Placental epithelial cell (primary cell): ENCODE measurements at places on chromosomes 7 and 10. TPM values are rescaled to one million over a fixed set of nuclear protein-coding genes. Genes with fewer than 3 reads are reported as not detected.

Gene PRRT4
- 0.39 and 0.98 TPM in 2 replicates for total RNA-seq

Gene ENKUR
- total RNA-seq: 0.39 and 1.1 TPM in 2 replicates

Gene SH2D4B
- total RNA-seq: under 0.01 and 0.22 TPM in 2 replicates

Gene DGKB
- total RNA-seq: 3.0 and 7.9 TPM in 2 replicates

Gene NODAL
- total RNA-seq: 0.43 TPM in 1 of 2 replicates, not detected in the other

Gene OR2A12
- not detected in 2 replicates for total RNA-seq

Gene CPA1
- total RNA-seq: not detected in 2 replicates

Gene VWC2
- total RNA-seq: not detected in 2 replicates

Gene ABCC2
- 2.5 and 3.9 TPM in 2 replicates for total RNA-seq

Gene VSTM4
- not detected in 2 replicates for total RNA-seq

Gene AKR1C4
- total RNA-seq: not detected in 2 replicates

Gene DPYSL4
- 1.2 TPM in 1 of 2 replicates, not detected in the other for total RNA-seq

Gene TRAPPC14
- total RNA-seq: 11.0 and 14.0 TPM in 2 replicates

Gene GHRHR
- 2.0 TPM in 1 of 2 replicates, not detected in the other for total RNA-seq

Gene CAMK1D
- total RNA-seq: 1.2 and 1.4 TPM in 2 replicates

Gene TMEM213
- total RNA-seq: not detected in 2 replicates

Gene MEOX2
- total RNA-seq: not detected in 2 replicates

Gene ADAM22
- under 0.01 and 0.11 TPM in 2 replicates for total RNA-seq

Gene AKR1E2
- 11.4 and 12.8 TPM in 2 replicates for total RNA-seq

Gene NPY4R2
- total RNA-seq: 0.39 TPM in 1 of 2 replicates, not detected in the other

Gene ATP6V0A4
- under 0.01 and 4.1 TPM in 2 replicates for total RNA-seq

Gene SPDYE5
- not detected in 2 replicates for total RNA-seq

Gene COL1A2
- total RNA-seq: 2,449 and 6,824 TPM in 2 replicates

Gene TAS2R40
- not detected in 2 replicates for total RNA-seq

Gene AKR1C1
- 0.79 and 1.3 TPM in 2 replicates for total RNA-seq

Gene BLNK
- 14.1 and 25.5 TPM in 2 replicates for total RNA-seq

Gene GARIN1A
- 0.76 and 1.2 TPM in 2 replicates for total RNA-seq

Gene CFTR
- total RNA-seq: under 0.01 and 0.79 TPM in 2 replicates

Gene CDNF
- 2.0 and 2.7 TPM in 2 replicates for total RNA-seq

Gene GJD4
- total RNA-seq: not detected in 2 replicates

Gene HABP2
- total RNA-seq: not detected in 2 replicates

Gene LMOD2
- total RNA-seq: not detected in 2 replicates

Gene ZDHHC16
- 53.8 and 109 TPM in 2 replicates for total RNA-seq

Gene LRRN3
- total RNA-seq: 0.11 and 0.39 TPM in 2 replicates

Gene PLAU
- total RNA-seq: 2.7 and 7.0 TPM in 2 replicates

Gene SORCS1
- total RNA-seq: not detected in 2 replicates

Gene ATP5MK
- 145 and 240 TPM in 2 replicates for total RNA-seq

Gene UPK3B
- 23.4 and 47.5 TPM in 2 replicates for total RNA-seq

Gene CPED1
- 0.39 and 0.54 TPM in 2 replicates for total RNA-seq

Gene RABGEF1
- total RNA-seq: 64.8 and 99.3 TPM in 2 replicates

Gene ADAP1
- 1.6 and 2.0 TPM in 2 replicates for total RNA-seq

Gene CPN1
- total RNA-seq: not detected in 2 replicates

Gene HOXA10
- 0.39 TPM in 1 of 2 replicates, not detected in the other for total RNA-seq

Gene SNCG
- total RNA-seq: 1.3 and 1.6 TPM in 2 replicates

Gene TMEM184A
- total RNA-seq: 2.4 and 5.1 TPM in 2 replicates

Gene C10orf90
- not detected in 2 replicates for total RNA-seq

Gene PKD2L1
- not detected in 2 replicates for total RNA-seq

Gene C10orf143
- 1.2 and 1.4 TPM in 2 replicates for total RNA-seq

Gene LRRD1
- total RNA-seq: under 0.01 and 0.11 TPM in 2 replicates

Gene EBF3
- total RNA-seq: 3.0 and 5.1 TPM in 2 replicates
